ENCODE measurements at places on chromosomes 16 and 17.
A peak's percentile ranks its signal among the peaks of the same experiment; 100 is the strongest.

- DNase-seq = no peak
These were observed 32.0 kb downstream of the CCDC182 start for GRCh38 chr17:57713140-57713539.

- DNase-seq = no peak
These were observed 50.7 kb downstream of the ACTG1 start for GRCh38 chr17:81461607-81462500.

DNA sequence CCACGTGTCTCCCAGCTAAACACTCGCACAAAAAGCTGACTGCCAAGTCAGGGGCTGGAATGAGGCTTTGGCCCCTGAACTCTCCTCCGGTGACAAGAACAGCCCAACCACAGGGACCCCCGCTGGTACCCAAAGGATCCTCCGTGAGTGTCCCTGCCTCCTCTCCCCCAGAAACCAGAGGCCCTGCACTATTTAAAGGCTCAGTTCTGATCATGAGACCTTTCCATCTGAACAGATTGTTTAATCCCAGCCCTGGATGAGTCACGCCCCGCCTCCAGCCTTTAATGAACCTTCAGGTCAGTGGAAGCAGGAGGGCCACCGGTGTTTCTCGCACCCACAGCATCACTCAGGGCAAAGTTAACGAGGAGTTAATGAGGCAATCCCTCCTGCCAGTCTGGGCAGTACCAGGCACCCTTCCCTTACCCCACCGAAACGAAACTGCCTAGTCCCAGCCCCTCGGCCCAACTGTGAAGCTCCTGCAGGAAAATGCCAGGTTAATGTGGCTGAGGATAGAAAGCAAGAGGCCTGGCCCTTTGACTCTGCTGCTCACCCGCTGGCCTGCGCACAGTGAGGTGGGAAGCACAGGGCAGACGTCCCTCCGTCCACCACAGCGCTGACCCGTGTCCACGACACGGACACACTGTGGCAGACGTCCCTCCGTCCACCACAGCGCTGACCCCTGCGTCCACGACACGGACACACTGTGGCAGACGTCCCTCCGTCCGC is 32.4 kb downstream of the TIMM22 start:
- DNase-seq = no peak

DNA sequence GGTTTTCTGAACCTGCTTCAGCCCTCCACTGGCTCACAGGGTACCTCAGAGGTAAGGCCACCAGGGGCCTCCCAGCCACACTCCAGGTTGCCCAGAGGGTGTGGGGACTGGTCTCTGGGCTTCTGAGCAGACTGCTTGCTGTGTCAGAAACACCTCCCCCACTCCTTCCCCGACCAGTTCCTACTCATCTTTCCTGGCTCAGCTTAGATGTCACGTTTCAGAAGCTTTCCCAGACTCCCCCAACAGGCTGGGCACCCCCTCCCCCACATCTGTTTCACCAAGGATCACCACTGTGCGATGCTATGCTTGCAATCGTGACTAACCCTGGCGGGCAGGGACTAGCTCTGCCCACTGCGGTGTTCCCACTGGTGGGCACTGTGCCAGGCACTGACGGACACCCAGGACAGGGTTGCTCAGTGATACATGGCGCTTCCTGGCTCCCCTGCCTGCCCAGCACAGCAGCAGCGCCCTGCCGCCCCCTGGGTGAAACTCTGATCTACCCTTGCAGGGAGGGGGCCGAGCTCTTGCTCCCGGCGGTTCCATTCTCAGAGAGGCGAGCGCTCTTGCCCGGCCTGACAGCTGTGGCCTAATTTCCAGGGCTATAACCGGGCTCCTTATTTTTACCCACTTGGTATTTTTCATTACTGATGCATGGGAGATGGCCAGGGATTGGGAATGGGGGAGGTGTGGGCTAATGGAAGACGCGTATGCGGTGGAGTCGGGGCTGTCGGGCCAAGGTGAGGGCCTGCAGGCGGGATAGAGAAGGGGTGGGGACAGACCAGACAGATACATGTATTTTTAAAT is 29.4 kb upstream of the MTSS2 start:
- no peak for DNase-seq

GRCh38 chr16:75109732-75110243 is 6.8 kb downstream of the LDHD start:
- DNase-seq = no peak

DNA sequence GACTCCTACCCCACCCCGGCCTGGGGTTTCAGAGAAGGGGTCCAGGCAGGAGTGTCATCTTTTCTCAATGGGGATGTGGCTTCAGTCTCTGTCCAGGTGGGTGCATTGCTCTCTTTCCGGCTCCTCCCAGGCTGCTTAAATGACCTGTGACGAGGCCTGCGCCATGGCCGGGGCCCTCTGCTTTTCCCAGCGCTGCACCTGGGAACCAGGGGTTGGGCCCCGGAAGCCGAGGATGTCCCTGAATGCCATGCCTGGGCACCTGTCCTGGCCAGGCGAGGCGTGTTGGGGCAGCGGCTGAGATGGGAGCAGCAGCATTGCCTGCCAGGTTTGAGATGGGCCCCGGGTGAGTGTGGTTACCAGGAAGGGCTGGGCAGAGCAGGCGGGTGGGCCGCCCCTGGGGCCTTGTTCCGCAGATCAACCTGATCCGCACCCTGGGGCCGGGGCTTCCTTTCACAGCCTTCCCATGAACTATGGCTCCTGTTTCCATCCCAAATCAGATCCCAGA is 147.4 kb downstream of the SEC14L1 start:
- DNase-seq = no peak

- no peak for DNase-seq
These were observed 191.7 kb downstream of the C16orf95 start for GRCh38 chr16:87125206-87126155.

GRCh38 chr17:70217571-70217970 is 48.2 kb downstream of the KCNJ2 start:
- DNase-seq = no peak

DNA sequence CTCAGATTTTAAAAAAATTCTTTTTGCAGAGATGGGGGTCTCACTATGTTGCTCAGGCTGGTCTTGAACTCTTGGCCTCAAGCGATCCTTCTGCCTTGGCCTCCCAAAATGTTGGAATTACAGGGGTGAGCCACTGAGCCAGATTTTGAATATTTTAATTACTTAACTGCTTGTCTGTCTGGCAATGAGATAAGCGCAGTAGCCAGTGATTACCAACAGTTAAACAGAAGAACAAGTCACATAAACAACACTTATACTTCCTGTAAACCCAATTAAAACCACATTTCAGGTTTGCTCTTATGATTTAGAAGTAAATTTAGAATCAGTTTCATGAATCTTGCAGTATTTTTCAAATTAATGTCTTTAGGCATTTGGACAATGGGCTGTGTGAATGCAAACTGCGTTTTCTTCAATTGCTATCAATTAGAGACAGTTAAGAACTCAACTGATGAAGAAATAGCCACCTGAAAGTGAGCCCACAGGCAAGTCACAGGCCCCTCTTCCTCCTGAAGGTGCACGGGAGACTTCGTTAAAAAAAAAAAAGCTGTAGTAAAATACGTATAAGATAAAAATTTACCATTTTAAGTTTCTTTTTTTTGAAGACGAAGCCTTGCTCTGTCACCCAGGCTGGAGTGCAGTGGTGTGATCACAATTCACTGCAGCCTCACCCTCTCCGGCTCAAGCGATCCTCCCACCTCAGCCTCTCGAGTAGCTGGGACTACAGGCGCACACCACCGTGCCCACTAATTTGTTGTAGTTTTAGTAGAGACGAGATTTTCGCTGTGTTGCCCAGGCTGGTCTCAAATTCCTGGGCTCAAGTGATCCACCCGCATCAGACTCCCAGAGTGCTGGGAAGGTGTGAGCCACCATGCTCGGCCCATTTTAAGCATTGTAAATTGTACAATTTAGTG is 73.0 kb downstream of the PITPNC1 start:
- no peak for DNase-seq

DNA sequence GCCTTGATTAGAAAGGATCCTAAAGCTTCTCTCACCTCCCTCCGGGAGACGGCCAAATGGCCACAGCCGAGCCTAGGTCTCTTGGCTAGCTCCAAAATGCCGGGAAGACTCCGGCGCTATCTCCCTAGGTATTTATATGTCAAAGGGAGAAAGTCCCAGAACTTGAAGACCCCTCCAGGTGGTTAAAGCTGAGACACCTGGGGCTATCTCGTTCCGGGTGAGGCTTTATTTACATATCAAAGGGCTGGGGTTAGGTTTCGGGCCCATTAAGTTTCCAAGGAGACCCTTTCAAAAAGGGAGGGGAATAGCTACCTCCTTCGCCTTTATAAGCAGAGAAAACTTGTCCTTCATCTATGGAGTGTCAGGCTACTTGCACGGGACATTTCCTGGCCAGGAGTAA is 70.9 kb upstream of the KIFC3 start:
- no peak for DNase-seq

GRCh38 chr16:25048146-25048618 is 33.0 kb upstream of the ARHGAP17 start:
- no peak for DNase-seq

- DNase-seq = no peak
These were observed 1.2 kb downstream of the SEC14L1 start for GRCh38 chr17:77141846-77142449.

- DNase-seq = no peak
These were observed 58.4 kb downstream of the ELAC2 start for GRCh38 chr17:12959441-12959840.

DNA sequence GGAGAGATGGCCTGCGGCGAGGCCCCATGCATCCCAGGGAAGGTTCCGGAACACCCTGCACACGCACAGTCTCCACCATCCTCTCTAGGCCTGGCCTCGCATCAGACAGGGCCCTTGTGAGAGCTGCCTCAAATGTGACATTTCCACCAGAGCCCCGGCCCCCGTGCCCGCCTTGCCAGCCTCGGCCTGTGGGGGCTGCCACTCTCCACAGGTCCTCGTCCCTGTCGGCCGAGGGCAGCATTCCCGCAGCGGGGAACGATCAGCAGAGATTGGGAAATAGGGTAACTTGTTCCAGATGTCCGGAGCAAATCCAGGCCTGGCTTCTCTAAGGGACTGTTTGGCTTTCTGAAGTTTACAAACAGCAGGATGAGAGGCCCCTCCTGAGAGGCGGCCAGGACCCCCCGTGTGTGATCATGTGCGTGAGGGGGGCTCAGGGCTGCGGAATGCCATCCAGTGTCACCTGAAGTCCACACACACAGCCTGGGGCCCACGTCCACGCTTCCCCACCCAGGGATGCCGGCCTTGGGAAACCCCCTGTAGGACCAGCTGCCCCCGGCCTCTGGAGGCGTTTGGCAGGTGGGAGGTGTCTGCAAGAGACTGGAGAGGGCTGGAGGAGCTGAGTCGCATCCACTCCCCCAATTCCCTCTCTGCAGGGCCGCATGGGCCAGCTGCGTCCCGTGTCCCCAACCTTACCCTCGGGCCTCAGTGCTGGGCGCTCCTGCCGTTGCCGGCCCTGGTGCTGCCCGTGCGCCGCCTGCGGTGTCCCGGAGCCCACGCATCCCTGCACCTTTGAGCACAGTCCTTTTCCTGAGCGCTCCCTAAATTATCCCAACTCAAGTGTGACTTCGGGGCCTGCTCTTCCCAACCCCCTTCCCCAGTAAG is 70.4 kb downstream of the ZDHHC7 start:
- no peak for DNase-seq

DNA sequence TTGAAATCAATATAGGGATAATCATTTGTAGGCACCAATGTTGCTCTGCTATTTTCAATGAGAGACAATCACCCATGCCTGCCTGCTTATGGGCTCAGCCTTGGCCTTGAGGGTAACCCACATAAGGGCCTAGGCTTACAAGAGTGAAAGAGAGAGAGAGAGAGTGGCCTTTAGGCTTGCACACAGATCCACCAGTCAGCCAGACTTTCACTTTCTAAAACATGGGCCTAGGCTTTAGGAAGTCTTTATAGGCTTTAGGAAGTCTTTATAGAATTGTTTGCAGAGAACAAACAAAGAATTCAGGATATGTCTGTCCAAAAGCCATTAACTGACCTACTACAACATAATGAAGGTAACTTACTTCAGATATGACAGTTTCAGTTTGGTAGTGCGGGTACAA is 3.4 kb downstream of the ABCA9 start:
- DNase-seq = no peak

GRCh38 chr16:11914210-11915113 is 1.3 kb downstream of the GSPT1 start:
- peak; percentile 49 for DNase-seq

- no peak for DNase-seq
These were observed 605.2 kb downstream of the KCNJ2 start for GRCh38 chr17:70774339-70775117.

- DNase-seq = no peak
These were observed 19.8 kb downstream of the B9D1 start for GRCh38 chr17:19342611-19343255.

GRCh38 chr17:49473900-49474751 is 21.0 kb upstream of the NGFR start:
- DNase-seq = no peak

DNA sequence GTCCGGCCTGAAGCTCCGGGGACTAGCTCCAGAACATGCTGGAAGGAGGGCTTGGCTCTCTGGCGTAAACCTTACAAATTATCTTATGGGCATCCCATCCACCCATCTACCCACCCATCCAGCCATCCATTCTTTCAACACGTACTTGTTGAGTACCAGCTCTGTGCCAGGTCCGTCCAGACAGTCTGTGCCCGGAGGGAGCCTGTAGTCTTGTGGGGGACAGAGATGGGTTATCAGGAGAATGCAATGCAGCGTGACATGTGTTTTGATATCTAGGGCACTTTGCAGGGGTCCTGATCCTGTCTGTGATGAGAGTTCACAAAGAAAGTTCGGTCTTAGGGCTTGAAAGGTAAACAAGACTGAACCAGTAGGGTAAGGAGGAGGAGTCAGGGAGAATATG is 4.1 kb upstream of the SLC13A2 start:
- no peak for DNase-seq

- peak; percentile 96 for DNase-seq
These were observed at the start of gene UQCRC2 for GRCh38 chr16:21952793-21953540. TSS of gene UQCRC2 (plus strand) at chr16:21953361. CDS start at chr16:21953424, 63 bp downstream.

GRCh38 chr17:15081008-15081407 is 184.1 kb downstream of the PMP22 start:
- DNase-seq = no peak

- DNase-seq = peak; percentile 57
These were observed 18.1 kb downstream of the SOCS3 start for GRCh38 chr17:78341559-78342448.

DNA sequence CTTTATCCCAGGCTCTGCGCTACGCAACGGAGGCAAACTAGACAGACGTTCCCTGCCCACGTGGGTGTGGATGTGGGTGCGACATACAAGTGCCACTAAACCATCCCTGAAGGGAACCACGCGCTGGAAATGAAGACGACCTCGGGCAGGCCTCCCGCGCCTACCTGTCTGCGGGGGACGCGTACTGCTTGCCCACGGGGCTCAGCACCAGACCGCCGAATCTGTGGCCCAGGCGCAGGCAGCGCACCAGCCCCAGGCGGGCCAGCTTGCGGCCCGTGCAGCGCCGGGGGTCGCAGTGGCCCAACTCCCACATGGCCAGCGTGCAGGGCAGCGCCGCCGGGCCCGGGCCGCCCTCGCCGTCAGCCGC is 480 bp downstream of the TSR3 start:
- no peak for DNase-seq

- no peak for DNase-seq
These were observed 99.7 kb upstream of the CDH8 start for GRCh38 chr16:62135911-62136310.

GRCh38 chr17:55690105-55690508 is 32.6 kb downstream of the TMEM100 start:
- no peak for DNase-seq

GRCh38 chr17:1126250-1126797 is 53.5 kb downstream of the ABR start:
- no peak for DNase-seq
